ENCODE measurements at places on chromosomes 4 and X. TPM values are rescaled to one million over a fixed set of nuclear protein-coding genes. Genes with fewer than 3 reads are reported as not detected.

- DNase-seq = no peak
Measured at GRCh38 chrX:44178274-44179053, 165.0 kb downstream of the EFHC2 start.

- DNase-seq = no peak
Measured at GRCh38 chr4:15749001-15749400, 29.1 kb upstream of the CD38 start.

Gene TEX13D
- not detected for total RNA-seq

DNA sequence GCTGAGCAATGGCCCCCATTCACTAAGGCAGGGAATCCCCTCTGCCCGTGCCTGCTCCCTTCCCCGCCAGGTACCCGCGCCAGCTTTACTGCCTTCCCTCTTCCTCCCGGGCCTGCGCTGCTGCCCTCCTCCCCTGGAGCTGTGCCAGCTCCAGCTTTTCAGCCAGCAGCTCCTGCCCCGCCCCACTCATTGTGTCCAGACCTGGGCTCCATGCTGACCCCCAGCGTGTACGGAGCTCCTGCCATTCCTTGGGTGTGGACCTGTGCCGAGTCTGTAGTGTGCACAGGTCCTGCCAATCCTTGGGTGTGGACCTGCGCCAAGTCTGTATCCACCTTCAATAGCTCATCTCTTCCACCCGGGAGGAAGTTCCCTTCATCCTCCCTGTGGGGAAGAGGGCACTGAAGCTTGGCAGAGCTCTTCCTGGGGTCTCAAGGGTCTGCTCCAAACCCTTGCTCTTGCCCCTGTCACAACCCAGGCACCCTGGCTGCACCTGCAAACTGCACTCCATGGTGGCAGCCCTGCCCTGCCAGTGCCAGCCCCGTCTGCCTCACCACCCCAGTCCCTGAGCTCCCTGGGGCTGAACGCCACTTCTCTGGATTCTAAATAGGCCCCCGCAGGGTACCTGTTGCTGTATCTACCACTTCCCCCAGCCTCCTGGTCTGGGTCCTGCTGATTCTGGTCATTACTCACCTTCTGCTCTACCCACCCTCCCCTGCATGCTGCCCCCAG lies 63.9 kb downstream of the TRMT44 start:
- DNase-seq = no peak

DNA sequence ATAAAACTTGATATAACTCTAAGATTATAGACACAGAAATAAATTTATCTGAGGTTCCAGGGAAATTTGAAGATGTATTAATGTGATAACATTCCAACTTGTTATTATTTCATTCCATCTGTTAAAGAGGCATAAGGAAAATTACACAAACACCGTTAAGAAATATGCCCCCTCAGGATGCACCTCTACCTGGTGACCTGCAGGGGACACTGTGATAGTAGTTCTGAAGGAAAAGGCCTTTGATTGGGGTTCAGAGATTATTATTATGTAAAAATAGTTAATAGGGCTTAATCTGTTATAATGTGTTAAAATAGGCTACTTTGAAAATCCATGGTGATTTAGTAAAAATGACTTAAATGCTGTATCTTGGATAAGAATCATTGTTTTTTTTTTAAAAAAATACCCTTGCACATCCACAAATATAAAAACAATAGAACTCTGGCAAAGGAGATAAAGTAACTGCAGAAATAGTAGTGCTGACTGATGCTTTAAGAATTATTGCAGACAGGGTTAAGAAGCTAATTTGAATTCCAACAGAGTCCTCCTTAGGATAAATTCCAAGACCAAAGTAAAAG lies 6.1 kb upstream of the ABRAXAS1 start:
- no peak for DNase-seq

DNA sequence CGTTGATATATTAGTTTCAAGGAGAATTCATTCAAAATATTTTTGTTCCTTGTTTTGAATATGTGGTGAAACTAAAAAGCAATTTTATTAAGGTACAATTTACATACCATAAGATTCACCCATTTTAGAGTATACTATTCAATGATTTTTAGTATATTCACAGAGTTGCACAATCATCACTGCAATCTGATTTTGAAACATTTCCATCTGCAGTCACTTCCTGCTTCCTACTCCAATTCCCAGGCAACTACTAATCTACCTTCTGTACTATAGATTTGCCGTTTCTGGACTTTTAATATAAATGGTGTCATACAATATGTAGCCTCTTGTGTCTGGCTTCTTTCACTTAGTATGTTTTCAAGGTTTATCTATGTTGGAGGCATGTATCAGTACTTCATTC lies 71.3 kb downstream of the SLC9A7 start:
- DNase-seq = no peak
